ENCODE measurements at places on chromosomes 5 and 9. TPM values are rescaled to one million over a fixed set of nuclear protein-coding genes. Genes with fewer than 3 reads are reported as not detected.

Gene SYK
- total RNA-seq, result 81.8 TPM

Gene WDR38
- total RNA-seq, result not detected

Gene PCDHGB5
- total RNA-seq, result 21.2 TPM

Gene TRIM7
- 12.6 TPM for total RNA-seq

Gene TAF1L
- not detected for total RNA-seq

Gene SLC36A2
- not detected for total RNA-seq

Gene MZB1
- total RNA-seq, result not detected

Gene TUSC1
- 41.1 TPM for total RNA-seq

Gene NR4A3
- 1.7 TPM for total RNA-seq

Gene APBA1
- total RNA-seq, result 3.0 TPM

Gene C9orf152
- total RNA-seq, result not detected

Gene NSG2
- total RNA-seq, result not detected

- DNase-seq, result no peak
These were observed 232.8 kb downstream of the ADAMTS6 start for GRCh38 chr5:65248896-65249295.

- no peak for DNase-seq
These were observed 2.0 kb downstream of the HAVCR2 start for GRCh38 chr5:157106630-157107461.

DNA sequence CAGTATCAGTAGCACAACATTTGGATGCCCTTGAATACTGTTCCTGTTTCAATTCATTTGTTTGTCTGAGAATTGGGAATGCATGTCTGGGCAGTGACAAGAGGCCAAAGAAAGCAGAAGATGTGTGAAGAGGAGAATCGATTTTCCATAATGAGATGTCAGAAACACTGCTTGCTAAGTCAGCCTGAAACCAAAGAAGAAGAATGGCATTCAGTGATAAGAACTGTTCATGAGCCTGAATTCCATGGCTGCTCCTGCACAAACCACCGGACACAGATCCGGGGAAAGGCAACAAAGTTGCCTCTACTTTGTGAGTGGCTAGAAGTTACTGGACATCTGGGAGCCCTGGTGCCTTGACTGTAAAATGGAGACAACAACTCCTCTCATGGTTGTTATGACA is 207.2 kb upstream of the RASEF start:
- DNase-seq, result no peak

DNA sequence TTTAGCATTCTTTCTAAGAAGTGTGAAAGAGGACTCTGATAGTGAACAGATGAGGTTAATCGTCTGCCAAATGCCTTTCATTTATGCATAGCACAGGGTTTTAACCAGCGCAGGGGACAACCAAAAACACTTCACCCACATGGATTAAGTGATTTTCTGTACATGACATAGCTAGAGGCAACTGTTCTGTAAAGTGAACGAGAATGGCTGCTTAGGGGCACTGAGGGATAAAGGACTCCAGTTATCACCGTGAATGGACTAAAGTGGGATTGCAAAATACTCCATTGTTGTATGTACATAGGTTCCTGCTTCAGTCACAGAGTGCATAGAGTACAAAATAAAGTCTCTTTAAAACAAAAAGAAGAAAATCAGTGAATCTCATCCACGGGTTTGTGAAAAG is 456.8 kb downstream of the DMAC1 start:
- DNase-seq, result no peak

DNA sequence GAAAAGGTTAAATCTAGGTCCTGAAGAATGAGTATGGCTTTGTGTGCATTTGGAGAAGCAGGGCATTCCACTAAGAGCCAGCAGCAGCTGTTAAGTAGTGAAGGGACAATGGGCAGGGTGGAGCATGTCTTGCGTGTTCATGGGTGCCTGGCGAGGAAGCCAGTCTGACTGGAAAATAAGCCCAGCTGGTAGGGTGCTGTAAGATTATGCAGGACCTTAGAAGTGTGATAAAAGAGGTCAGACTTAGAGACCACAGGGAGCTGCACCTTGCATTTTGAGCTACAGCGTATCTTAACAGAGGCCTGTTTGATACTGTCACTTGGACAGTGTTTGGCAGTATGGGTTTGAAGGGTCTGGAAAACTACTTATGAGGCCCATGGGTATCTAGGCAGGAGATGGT is 131.7 kb upstream of the ELL2 start:
- DNase-seq, result no peak

DNA sequence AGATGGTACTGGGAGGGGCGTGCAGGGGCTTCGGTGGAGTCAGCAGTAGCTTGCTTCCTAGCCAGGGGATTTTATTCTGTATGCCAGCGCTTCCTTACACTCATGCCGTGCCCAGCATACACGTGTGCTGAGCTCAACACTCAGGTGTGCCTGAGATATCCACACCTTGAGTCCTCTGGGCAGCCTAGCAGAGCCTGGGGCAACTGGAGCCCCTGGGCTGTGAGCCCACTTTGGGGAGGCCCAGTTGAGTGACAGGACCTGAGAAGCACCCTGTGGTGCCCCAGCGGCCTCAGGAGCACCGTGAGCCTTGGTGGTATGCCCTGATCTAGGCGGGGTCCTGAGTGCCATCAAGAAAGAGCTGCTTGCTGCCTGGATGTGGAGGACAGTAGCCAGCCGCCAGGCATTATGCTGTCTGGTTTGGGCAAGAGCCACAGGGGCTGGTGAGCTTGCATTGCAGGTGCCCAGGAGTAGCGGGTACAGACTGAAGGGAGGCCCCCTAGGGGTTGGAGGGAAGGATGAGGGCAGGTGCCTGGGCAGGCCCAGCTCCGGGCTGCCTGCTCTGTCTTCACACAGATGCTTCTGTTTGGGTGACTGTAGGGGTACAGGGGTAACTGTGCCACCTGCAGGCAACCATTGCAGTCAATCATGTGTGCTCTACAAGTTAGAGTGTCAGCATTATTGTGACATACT is 42.9 kb downstream of the BNIP1 start:
- DNase-seq, result no peak

DNA sequence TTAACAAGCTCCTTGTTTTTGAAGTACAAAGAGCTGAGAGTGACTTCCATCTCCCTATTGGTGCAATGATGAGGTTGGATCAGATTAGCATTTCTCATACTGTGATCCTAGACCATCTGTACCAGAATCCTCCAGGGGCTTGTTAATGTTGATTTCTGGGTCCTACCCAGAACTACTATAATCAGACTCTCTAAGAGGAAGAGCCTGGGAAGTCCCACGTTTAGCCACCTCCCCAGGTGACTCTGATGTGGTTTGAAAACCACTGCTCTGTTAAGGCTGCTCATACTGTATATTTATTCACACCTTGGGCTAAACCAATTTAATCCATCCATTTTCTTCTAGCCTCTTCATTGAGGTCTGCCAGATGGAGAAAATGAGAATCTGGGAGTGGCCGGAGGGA is 49.6 kb upstream of the SMIM32 start:
- no peak for DNase-seq

GRCh38 chr9:132513416-132513815 is 69.0 kb upstream of the BARHL1 start:
- DNase-seq, result no peak

DNA sequence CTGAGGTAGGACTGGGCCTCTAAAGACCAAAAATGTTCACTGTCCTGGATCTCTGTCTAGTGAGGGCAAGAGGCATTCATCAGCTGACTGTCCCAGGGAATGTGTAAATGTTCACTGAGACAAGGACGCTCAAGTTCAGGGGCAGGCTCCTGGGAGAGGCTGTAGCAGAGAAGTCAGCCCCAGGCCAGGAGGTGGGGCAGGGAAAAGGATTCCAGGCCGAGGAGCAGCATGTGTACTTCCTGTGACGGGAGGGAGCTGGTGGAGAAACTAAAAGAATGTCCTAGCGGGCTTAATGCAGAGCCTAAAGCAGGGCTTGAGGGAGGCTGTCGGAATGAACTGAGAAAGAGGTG is 205.8 kb downstream of the GABBR2 start:
- DNase-seq, result peak; percentile 65

DNA sequence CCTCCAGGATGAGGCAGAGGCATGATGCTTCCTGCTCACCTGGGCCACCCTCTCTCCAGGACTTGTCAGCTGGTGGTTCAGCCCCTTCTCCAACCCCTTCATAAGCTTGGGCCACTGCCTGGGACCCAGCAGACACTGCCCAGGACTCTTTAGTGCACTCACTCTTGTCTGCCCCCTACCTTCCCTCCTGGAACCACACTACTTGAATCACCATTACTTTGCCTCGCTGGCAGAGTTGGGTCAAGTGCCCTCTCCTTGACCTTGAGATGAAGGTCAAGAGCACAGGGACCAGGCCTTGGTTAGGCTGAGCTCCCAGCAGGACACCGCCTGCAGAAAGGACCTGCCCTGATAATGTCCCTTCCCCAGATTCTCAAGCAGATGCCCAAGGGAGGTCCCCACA is 8.5 kb upstream of the ENDOG start:
- DNase-seq, result no peak

- no peak for DNase-seq
These were observed 76.0 kb downstream of the IPO11 start for GRCh38 chr5:62488531-62488930.

DNA sequence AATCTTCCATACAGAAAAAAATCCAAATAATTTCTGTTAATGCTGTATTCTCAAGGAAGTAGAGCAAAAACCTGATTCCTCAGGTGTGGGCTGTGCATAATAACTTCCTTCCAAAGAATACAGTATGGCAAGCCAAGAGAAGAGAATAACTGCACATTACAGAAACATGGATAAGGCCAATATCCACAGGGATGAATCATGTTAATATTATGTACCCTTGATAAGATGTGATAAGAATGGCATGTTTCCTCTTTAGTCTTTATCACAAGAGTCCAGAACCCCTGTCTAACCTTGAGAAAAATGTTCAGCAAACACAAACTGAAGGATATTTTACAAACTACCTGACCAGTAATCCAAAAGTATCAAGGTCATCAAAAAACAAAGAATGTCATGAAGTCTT is 795.8 kb downstream of the SEMA5A start:
- no peak for DNase-seq

- DNase-seq, result no peak
These were observed 616.7 kb upstream of the DAB2 start for GRCh38 chr5:40041452-40041851.

DNA sequence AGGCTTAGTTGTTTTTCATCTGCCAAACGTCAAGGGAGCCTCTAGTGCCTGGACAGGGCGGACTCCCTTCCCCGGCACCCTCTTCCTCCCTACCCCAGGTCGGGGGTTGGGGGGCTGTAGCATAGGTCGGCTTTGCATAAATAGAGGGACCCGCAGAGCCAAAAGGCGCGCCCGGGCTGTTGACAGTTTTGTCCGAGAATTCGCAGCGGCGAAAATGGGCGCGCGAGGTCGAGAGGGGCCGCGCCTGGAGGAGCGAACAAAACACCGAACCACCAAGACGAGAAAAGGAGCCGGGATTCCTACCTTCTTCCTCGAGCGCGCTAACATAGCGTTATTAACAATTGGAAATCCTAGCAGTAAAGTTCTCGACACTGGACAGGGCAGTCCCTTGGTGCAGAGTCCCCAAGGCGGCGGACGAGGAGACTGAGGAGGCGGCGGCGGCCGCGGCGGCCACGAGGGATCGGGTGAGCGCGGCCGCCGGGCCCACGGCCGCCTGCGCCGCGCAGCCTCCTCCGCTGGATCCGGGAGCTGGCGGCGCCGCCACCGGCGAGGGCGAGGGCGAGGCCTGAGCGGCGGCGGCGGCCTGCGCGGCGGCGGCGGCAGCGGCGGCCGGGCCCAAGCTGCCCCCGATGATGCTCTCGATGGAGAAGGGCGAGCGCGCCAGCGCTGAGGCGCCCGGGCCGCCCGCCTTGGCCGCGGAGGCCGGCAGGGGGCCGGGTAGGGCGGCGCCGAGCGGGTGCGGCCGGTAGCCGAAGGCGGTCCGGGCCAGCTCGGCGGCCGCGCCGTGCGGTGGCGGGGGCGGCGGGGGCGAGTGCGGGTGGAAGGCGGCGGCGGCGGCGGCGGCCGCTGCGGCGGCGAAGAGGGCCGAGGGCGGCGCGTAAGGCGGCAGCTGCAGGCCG is 1.7 kb downstream of the FOXD1 start:
- DNase-seq, result no peak

DNA sequence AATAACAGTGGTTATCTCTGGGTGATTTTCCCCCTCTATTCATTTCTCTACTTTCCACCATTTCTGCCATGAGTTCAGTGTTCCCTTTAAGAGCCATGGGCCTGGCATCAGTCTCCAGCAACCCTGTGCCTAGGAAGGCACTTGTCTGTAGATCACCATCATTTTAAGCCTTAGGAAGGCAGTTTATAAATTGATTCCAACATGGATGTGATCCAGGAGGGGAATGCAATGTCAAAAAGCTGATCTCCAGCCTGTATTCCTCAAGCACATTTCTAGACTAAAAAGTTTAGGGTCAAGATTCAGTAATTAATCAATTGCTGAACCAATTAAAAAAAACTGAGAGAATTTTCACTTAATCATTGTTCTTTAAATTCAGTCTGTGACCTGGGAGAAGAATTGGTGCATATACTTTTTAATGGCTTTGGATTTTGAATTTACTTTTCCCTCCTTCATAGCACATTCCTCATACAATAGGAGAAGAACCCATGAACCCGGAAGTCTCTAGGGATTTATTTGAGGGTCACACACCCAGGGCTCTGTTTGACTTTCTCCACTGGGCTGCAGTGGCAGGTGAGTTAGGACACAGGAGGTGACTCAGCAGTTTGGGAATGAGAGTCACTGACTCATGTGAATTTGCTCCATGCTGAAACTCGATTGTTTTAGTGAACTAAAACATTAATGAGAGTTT is 6.1 kb upstream of the ERMP1 start:
- peak; percentile 62 for DNase-seq

- no peak for DNase-seq
These were observed 218.5 kb upstream of the CDH12 start for GRCh38 chr5:23071682-23072081.

DNA sequence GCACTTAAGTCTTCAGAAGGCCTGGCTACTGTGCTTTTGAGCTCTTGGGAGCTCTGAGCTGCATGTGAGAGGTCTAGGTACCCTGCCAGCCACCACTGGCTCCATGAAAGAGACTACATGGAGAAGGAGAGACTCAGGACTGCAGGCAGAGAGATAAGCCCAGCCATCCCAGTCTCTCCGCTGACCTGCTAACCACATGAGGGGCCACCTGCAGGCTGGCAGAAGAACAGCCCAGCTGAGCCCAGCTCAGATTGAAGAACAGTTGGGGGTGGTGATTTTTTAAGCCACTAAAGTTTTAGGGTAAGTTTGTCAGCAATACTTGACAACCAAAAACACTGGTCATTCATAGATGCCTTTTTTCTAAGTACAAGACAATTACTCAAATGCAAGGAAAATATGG is 205.0 kb upstream of the PRDM9 start:
- no peak for DNase-seq

DNA sequence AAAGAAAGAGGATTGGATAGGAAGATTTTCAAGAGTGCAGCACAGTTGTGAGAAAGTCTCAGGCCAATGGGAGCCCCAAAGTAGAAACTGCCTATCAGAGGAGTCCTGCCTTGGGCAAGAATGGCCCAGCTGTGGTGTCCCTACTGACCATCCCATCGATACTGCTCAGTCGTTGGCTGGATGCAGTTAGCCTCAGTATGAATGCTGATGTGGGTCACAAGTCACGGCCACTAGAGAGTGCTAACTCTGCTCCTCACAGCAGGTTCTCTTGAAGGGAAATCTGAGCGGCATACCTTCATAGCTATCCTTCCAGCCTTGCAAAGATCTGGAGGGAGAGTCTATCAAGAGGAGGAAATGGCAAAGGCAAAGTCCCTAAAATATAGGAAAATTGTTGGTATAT is 11.6 kb upstream of the CETN3 start:
- DNase-seq, result peak; percentile 28
